ENCODE measurements at places on chromosomes 11 and 22.

GRCh38 chr22:41288245-41288946 is 2.4 kb upstream of the RANGAP1 start:
- no peak for DNase-seq

- no peak for DNase-seq
Measured at GRCh38 chr11:14310679-14311078, 48.3 kb downstream of the RRAS2 start.

DNA sequence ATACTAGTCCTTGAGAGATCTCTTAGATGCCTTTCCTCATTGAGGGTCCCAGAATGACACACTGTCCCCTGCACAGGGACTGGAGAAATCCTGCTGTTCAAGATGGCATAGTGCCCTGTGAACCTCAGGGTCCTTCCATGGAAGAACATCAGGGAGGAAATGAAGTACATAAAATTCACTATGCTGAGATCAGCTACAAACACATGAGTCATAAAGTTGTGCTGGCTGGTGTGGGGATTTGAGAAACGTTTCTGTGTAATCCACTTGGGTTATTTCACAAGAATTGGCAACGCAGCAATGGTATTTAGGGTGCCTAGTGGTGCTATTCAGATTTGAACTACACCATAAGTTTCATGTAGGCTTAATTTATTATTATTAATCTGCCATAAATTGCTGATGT is 174.4 kb downstream of the MAML2 start:
- no peak for DNase-seq

- DNase-seq, result no peak
Measured at GRCh38 chr11:33761471-33761870, 12.8 kb downstream of the FBXO3 start.

DNA sequence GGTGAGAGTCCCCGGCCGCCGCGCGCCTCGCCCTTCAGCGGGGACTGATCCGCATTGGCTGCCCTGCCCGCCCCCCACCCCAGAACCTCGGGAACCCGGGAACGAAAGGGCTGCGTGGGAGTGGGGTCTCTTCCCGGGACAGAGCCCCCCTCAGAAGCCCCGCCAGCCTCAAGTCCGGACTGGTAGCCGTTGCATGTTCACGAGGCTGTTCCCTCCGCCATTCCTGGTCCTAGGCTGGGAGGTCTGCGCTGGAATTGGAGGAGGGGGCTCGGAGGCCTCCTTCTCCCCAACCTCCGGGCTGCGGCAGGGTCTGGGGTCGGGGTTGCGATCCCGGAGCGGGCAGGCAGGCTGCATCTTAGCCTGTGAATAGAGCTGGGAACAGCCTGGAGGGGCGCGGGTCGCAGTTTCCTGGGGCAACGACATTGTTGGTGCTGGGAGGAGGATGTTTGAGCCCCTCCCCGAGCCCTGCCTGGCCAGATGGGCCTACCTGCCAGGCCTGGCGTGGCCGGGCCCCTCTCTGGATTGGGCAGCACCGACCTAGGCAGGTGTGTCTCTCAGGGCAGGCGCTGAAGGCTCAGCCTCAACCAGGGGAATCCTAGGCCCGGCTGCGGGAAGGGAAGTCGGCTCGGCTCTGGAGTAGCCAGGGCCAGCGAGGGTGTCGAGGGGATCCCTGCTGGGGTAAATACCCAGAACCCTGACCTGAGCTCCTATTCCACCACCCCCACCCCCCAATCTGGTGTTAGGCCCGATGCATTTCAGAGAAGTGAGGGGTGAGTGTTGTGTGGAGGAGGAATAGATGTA is 670 bp downstream of the MAPK8IP1 start:
- no peak for DNase-seq

- DNase-seq, result no peak
Measured at GRCh38 chr11:55661901-55662300, at the start of gene OR4C6. OR4C6 (plus strand) TSS chr11:55662201; CDS start chr11:55665167, 2,966 bp downstream.

Data from GF-D8 (cell line).